SK-N-SH (cell line): ENCODE measurements at places on chromosomes 7 and 10. TPM values are rescaled to one million over a fixed set of nuclear protein-coding genes. Genes with fewer than 3 reads are reported as not detected.

Gene ZNF853
- 15.9 and 17.6 TPM in 2 replicates for polyA plus RNA-seq

Gene RBP3
- not detected in 2 replicates for polyA plus RNA-seq

Gene ICA1
- 2.4 and 5.4 TPM in 2 replicates for polyA plus RNA-seq

Gene TRIM50
- not detected in 2 replicates for polyA plus RNA-seq

Gene SLC29A3
- polyA plus RNA-seq, result 3.8 and 4.6 TPM in 2 replicates

Gene AKR1D1
- not detected in 2 replicates for polyA plus RNA-seq

Gene CTTNBP2
- polyA plus RNA-seq, result not detected in 2 replicates

Gene CFTR
- not detected in 2 replicates for polyA plus RNA-seq

Gene CLIP2
- 9.6 and 14.3 TPM in 2 replicates for polyA plus RNA-seq

Gene NPC1L1
- 0.03 TPM in 1 of 2 replicates, not detected in the other for polyA plus RNA-seq

Gene ANKRD2
- 0.72 and 0.99 TPM in 2 replicates for polyA plus RNA-seq

Gene ZNF655
- 113 and 144 TPM in 2 replicates for polyA plus RNA-seq
